ENCODE measurements at places on chromosomes 7 and 10.

DNA sequence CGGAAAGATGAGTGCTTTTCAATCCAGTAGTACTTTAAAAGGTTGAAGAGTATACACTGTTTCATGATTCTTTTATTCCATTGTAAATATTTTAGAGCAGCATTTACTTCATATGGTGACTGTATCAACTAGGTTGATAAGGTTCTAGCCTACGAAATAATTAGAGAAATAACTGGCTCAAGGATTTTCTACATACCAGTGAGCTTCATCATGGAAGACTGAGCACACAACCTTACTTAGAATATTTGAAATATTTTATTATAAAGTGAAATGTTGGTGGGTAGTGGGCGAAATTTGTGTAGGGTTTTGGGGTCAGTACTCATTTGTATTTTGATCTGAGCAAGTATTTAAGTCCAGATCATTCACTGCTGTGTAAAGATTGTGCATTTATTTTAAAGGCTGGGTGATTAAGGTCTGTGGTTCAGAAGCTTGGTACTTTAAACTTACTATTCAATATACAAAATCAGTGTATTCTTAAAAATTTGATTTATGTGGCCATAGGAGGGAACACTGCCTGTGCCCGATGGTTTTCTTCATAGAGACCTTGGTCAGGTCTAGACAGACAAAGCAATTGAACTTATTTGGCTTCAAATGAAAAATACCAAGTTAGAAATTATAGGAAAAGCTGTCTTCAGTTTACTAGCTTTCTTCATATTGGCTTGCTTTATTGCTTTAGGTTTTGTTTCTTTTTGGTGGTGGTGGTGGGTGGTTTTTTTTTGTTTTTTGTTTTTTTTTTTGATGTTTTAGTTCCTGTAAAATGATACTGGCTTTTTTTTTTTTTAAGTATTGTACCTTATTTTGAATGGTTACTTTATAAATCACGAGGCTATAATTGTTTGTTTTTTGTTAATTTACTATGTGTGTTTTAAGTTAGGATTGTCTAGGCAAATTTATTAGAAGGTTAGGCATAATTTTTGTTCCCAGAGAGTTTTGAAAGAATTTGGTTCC, 3.0 kb downstream of the KMT2E start:
- no peak for DNase-seq

- no peak for DNase-seq
These were observed 1.4 kb upstream of the ASNS start for GRCh38 chr7:97873606-97874005.

GRCh38 chr7:108146070-108146842, 16.1 kb upstream of the LAMB4 start:
- peak; percentile 44 for DNase-seq

- DNase-seq = no peak
These were observed 37.0 kb upstream of the GLCCI1 start for GRCh38 chr7:7931626-7932025.

- DNase-seq = peak; percentile 4
These were observed 26.2 kb downstream of the TBATA start for GRCh38 chr10:70758757-70759514.

GRCh38 chr7:5854738-5855137, 25.9 kb upstream of the OCM start:
- DNase-seq = peak; percentile 64

DNA sequence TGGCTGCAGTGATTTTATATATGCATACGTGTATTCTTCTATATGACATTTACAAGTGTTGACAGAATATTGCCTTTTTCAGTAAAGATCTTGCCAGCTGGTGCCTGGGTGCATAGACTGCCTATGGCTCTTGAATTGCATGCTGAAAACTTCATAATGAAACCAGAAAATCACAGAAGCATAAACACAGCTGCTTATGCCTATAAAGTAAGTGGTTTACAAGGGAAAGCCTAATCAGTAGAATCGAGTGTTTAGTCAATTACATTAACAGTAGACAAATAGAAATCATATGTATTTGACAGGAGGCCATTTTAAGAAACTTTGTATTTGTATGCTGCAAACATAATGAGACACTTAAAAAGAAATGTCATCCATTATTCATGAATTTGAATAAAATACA, 82.5 kb downstream of the TMEM168 start:
- no peak for DNase-seq

GRCh38 chr10:35270100-35270499, 66.2 kb upstream of the CCNY start:
- DNase-seq = no peak

- no peak for DNase-seq
These were observed 155.0 kb upstream of the LYZL2 start for GRCh38 chr10:30784524-30784896.

DNA sequence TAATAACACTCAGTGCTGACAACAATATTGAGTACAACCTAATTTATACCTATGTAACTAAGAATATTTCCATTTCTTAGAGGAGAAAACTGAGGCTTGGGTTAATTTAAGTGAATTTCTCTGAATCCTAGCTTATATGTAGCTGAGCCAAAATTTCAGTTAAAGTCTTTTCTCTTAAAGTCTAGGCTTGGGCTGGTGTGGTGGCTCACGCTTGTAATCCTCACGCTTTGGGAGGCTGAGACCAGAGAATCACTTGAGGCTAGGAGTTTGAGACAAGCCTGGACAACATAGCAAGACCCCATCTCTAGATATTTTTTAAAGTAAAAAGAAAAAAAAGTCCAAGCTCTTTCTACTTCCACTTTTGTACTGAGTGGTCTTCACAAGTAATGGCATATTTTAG, 92.1 kb downstream of the CUL1 start:
- no peak for DNase-seq

GRCh38 chr10:63866747-63867140, 345.5 kb downstream of the REEP3 start:
- DNase-seq = no peak

GRCh38 chr7:91165006-91165845, 99.0 kb upstream of the FZD1 start:
- DNase-seq = no peak

DNA sequence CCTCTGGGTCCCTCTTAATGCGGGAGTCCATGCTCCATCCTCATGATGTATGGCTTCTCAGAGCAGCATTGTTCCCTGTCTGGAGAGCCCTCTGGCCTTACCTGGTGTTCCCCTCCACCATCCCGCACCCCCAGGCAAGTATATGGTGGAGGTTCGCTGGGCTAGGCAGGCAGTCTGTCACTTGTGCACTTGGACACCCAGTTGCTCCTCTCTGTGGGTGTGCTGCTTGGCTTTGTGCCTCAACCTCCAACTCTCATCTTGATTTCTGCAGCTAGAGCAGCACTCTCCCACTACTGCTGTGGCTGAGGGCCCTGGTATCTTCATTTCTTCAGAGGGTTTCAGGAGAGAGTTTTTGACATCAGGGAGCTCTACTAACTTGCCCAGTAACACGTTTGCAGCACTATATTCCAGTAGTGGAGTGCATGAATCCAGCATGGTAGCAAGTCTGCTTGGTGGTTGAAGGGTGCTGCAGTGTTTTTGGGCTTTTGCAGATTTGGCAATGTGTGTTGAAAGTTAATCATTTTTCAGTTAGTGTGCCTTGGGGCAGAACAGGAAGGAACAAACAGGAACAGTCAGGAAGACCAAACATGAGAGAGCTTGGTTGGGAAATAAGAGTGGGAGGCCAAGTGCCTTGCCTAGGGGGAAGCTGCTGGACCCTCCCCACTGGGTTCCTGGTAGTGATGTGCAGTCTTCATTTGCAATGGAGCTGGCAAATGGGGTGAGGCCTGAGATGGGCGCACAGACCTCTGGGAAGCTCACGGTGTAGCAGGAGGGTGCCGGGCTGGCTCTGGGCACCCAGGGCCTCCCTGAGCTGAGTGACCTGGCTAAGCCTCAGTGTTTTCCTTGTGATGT, 37.4 kb downstream of the TSPAN14 start:
- no peak for DNase-seq

- no peak for DNase-seq
These were observed 37.4 kb downstream of the GOT1 start for GRCh38 chr10:99393036-99393435.

DNA sequence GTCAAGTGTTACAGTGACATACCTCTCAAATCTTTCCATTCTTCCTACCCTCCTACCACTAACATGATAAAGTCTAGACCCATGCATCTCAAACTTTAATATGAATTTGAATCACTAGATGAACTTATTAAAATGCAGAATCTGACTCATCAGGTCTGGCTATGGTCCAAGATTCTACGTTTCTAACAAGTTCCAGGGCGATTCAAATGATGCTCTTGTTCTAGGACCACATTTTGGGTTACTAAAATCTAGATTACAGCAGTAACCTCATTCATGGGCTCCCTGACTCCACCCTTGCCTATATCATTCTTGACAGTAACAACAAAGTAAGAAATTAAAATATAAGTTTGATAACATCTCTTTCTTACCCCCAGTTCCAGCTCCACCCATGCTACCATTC, 124.8 kb upstream of the LSM8 start:
- DNase-seq = no peak

DNA sequence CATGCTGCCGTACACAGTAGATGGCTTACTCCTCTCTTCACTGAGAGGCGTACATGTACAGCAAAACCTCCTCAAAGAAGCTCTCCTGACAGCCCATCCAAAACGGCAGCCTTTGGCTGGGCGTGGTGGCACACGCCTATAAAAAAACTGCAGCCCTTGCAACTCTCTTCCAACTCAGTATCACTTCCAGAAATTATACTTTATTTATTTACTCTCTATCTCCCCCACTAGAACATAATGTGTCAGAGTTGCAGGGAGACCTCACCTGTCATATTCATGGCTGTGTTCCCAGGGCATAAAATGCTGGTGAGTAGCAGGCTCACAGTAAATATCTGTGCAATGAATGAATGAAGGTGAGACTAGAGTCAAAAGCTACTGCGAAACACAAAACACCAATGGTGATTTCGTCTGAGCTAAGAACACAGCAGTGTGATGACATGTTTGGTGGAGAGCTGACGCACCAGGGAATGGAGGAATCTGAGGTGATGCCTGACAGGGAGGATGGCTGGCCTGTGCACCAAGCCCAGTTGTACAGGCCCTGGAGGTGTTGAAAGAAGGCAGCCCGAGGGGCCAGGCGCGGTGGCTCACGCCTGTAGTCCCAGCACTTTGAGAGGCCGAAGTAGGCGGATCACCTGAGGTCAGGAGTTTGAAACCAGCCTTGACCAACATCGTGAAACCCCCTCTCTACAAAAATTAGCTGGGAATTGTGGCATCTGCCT, 55.3 kb downstream of the COBL start:
- no peak for DNase-seq

GRCh38 chr7:142646386-142647140, 102.7 kb upstream of the PRSS1 start:
- DNase-seq = no peak

GRCh38 chr10:51076299-51076841, 2.1 kb downstream of the PRKG1 start:
- no peak for DNase-seq

DNA sequence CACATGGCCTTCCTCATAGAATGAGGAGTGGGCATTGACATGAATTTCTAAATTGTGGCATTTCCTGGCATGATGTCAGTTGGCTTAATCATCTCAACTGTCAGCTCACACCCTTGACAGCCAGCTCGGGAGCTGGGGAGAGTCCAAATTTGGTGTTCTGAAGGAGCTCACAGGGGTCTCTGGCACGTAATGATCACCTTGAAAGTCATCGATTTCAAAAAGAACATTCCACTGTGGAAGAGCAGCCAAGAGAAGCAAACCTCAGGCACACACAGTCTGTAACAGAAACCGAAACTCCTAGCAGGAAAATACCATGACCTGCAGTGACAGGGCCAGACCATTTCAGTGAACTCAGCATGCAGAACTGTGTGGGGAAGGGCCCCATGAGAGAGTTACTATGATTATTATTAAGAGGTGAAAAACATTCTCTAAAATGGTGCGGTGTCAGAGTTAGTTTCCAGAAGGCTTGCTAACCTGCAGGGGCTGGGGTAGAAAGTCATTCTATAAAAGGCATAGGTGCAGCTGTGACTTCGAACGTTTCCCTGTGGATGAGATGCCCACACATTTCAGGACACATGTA, 26.4 kb upstream of the KLF6 start:
- no peak for DNase-seq

- DNase-seq = no peak
These were observed 36.6 kb upstream of the DUSP5 start for GRCh38 chr10:110461088-110461487.

DNA sequence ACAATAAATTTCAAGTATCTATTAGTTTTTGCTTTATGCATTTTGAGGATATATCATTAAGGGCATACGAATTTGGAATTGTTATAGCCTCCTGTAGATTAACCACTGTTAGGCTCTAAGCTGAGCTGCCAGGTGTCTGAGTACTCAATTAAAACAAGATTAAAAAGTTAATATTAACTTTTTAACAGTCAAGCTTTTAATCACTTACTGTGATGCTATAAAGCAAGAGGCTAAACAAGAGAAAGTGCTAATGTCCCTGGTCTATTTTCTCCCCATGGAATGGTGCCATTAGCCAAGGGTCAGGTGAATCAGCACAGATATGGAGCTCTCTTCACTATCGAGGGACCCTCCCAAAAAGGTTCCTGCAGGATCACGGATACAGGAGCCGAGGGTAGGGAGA, 9.7 kb downstream of the GSAP start:
- no peak for DNase-seq

DNA sequence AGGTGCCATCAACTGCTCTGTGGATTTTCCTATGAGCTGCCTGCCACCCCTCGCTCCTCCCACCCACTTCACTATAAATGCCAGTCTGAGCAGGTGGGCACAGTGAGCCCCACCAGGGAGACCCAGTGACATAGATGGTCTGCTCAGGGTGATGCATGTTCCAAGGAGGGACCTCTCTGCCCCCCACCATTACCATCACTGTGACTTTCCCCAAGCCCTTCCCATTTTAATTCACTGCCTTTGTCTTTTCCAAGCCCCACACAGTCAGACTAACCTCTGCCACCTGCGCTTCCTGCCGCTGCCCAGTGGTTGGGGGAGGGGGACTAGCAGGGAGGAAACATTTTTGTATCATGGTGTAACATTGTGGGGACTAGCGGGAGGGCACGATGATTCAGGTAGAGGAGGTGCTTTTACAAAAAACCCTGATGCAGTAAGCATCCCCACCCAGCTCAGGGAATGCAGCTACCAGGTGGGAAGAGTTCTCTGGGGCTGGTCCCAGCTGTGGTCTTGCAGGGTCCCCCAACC, 24.6 kb downstream of the PRSS2 start:
- no peak for DNase-seq

All from SHP77 treated with DMSO at 0.1 percent for 48 hours (cell line).